ENCODE measurements at places on chromosomes 13 and 19.

- no peak for DNase-seq
Observed at GRCh38 chr13:99196466-99197116, 4.1 kb upstream of the UBAC2 start.

- DNase-seq = no peak
Observed at GRCh38 chr13:53174545-53174944, 145.9 kb downstream of the OLFM4 start.

DNA sequence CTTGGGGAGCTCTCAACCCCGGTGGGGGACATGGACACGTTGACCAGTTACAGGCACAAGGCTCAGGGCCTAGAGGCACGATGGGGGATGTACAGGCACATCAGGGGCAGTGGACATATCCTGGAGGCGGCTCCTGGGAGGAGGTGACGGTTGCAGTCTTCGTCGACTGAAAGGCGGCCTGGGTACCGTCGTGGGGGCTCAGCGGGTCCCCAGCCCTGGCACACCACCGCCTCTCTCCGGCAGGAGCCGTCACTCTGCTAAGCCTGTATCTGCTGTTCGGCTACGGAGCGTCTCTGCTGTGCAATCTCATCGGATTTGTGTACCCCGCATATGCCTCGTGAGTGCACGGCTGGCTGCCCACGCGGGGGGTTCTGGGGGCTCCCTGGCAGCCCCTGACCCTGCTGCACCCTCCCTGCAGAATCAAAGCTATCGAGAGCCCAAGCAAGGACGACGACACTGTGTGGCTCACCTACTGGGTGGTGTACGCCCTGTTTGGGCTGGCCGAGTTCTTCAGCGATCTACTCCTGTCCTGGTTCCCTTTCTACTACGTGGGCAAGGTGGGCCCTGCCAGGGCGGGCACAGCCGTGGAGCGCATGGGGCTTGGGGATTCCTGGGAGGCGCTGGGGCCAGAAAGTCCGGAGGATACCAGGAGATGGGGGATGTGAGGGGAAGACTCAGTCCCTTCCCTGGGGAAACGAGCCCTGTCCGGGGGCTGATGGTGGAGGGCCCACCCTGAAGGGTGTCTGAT lies 4.2 kb downstream of the REEP6 start:
- no peak for DNase-seq

DNA sequence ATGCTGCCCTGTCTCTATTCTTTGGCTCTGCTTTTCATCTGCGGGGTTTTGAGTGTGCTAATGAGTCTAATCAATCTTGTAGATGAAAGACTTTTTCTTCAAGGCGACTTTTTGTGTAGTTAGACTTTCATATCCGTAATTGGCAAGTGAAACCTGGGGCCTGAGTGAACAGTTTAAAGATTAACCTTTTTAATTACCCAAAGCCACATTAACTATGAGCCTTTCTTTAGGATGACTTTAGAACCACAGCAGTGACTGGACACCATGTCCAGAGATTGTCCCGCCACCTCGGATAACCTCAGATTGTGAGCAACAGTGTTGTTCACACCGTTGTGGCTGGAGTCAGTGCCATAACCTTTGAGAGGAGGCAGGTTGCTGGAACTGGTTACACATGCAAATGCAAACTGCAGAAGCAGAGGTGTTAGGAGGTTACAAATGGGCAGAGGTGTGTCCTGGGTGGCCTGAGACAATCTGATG lies 58.7 kb downstream of the SIAH3 start:
- DNase-seq = no peak

DNA sequence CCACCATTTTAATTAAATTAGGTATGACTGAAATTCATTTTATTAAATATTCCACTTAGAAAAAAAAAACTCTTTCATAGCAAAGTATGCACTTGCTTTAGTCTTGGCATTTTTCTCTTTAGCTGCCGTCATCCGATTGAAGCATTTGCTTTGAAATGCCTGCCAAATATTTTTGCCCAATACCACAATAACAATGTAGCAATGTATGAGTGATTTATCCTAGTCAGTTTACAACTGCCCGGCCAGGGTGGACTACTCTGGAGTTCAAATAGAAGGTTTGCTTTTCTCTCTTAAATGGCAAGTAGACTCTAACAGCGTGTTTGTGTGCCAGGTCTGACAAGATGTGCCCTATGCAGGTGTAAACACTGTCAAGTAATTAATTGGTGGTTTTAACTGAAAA lies 675.3 kb upstream of the SGCG start:
- DNase-seq = no peak

DNA sequence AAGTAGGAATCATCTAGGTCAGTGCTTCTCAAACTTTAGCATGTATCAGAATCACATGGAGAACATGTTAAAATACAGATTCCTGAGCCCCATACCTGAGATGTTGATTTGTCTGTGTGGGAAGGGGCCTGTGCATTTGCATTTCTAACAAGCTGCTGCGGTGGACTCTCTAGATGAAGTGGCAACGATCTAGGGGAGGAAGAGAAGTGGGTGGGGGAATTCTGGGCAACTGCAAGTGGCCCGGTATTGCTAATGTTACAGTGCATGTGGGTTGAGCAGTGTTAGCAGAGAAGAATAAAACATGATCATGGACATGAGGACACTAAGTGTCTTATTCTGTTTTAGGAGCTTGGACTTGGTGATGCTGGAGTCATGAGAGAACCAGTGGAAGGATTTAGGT lies 329.0 kb downstream of the OLFM4 start:
- DNase-seq = no peak

- no peak for DNase-seq
Observed at GRCh38 chr19:1362387-1363257, 21.1 kb upstream of the NDUFS7 start.

DNA sequence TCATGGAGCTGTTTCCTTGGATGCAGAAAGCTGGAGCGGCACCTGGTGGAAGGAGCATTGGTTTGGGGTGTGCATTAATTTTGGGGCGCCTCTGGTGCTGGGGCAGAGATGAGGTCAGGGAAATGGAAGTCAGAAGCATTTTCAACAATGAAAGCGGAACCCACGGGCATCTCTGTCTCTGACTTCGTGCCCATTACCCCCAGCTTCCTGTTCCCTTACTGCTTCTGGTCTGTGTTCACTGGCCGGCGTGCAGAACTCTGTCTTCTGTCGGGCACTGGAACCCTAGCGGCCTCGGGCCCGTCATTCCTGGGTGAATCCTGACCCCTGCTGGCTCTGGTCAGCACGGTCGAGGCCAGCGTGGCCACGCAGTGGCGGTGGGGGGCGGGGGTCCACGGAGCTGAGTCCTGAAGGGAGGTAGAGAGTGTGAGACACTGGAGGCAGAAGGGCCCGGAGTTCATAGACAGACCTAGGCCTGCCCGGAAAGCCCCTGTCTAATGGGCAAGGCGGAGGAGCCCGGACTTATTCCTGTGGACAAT lies 7.9 kb upstream of the LINGO3 start:
- peak; percentile 79 for DNase-seq

- no peak for DNase-seq
Observed at GRCh38 chr13:109331011-109331433, 455.4 kb downstream of the IRS2 start.

DNA sequence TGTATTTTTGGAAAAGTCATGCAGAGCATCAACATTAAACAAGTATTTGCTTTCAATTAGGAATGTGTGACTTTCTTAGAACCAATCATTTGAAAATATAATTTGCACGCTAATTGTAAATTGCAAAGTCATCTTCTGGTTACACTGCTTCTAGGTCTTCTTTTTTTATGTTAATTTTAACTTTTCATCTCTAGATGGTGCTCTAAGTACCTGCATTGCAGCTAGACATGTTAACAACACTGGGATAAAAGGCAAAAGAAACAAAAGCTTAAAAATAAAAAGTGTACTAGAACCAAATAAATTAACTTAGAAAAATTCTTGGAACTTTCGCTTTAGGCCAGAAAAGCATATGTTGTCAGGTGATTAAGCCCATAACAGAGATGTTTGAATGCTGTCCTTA lies 2758.2 kb downstream of the PCDH9 start:
- DNase-seq = no peak

- DNase-seq = peak; percentile 73
Observed at GRCh38 chr13:110379905-110380341, 72.8 kb downstream of the COL4A2 start.

- DNase-seq = no peak
Observed at GRCh38 chr13:38262211-38262610, 87.4 kb upstream of the UFM1 start.

- DNase-seq = no peak
Observed at GRCh38 chr13:100600915-100601314, 12.3 kb upstream of the GGACT start.

DNA sequence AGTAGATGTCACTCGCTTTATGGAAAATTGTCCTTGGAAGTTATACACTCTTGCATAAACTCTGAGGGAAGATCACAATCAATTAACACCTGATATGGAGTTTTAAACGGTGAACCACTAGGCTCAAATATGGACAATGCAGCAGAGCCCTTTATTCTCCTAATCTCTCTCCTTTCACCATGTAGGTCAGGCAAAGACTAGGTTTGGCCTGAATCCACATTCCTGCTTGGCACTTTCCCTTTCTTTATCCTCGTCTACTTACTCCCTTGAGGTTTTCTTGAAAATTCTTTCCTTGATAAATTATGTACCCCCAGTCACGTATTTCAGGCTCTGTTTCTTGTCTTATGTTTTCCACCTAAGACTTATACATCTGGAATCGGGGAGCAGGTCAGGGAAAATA lies 751.7 kb downstream of the DACH1 start:
- no peak for DNase-seq

DNA sequence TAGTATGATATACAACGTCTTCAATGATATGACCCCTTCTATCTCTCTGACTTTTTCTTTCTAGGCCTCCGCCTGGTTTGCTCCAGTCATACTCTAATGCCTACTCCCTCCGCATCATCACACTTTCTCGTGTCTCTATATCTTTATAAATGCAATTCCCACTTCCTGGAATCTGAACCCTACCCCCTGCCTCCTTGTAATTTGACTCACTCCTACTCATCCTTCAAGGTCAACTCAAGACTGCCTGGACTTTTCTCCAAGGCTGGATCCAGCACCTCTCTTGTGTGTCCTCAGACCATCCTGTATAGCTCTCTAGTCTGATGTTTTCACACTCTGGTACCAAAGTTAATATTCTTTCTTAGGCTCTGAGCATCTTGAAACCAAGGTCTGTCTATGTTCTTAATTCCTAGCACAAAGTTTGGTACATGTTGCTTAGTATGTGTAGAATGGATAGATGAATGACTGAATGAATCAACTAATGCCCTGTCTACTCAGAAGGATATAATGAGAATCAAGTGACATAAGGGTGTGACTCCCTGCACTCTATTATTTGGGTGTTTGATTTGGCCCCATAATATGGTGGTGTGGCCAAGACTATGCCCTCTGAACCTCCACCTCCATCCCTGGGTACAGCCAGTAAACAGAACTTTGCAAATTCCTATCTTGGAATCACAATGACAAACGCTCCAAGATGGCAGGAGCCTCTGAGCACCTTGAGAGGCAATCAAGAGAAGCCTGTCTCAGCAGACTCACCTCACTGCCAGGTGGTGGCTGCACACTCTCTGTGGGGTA lies 74.3 kb upstream of the SERP2 start:
- DNase-seq = no peak

- peak; percentile 99 for DNase-seq
Observed at GRCh38 chr19:50657712-50658440, 8.6 kb downstream of the C19orf81 start.

- DNase-seq = peak; percentile 6
Observed at GRCh38 chr13:90502762-90503161, 844.7 kb upstream of the MIR17HG start.

DNA sequence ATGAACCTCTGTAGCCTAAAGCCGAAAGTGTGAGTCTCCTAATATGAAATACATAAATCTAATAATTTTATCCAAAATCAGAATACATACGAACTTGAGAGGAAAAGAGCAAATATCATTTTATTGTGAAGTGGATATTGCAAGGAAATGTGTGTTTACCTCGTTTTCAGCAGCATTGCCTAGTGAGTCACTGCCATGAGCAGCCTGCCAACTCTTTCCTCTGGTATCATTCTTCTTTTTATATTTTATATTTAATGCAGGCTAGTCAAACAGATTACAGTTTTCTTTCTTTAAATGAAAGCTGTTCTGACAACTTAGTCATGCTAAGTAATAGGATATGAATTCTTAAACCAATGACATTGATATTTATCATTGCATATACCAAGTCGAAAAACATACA lies 44.2 kb downstream of the EDNRB start:
- no peak for DNase-seq

DNA sequence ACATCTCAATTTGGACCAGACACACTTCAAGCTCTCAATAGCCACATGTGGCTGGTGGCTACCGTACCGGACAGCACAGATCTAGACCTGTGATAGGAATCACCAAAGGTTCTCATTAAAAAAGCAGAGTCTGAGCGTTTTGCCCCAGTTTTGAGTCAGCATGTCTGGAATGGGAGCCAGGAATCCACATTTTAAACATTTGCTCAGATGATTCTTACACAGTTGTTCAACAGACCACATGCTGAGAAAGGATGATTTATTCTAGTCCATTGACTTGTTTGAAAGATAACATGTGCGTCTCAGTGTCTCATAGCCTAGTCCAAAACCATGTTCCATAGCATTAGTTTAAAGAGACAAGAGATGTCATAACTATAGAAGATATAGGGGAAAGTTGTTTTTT lies 53.4 kb downstream of the FLT3 start:
- DNase-seq = no peak

DNA sequence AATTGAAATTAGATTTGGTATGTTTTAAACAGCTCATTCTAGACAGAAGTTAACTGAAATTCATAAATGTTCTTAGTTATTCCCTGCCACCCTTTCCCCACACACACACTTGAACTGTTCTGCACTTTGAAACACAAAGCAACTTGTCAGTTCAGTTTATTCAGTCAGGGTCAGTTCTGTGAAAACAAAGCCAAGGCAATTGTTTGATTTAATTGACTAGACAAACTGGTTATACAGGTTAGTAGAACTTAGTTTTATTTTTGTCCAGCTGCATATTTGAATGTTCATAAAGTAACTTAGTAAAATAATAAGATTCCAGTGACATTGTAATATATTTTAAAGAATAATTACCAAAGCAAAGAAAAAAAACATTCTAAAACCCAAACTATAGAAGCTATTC lies 98.3 kb upstream of the KLF5 start:
- no peak for DNase-seq

Data from ELF-1 (cell line).